ENCODE measurements at places on chromosomes 2 and 18. TPM values are rescaled to one million over a fixed set of nuclear protein-coding genes. Genes with fewer than 3 reads are reported as not detected.

GRCh38 chr2:219296142-219296541, 13.1 kb downstream of the PTPRN start:
- no peaks in the 10 kb centered on the region for H3K4me1 ChIP-seq
- no peak for DNase-seq
- H3K36me3 ChIP-seq = no peaks in the 10 kb centered on the region
- no peak overlapping the region for H3K4me3 ChIP-seq
- H3K27me3 ChIP-seq = peaks cover 6% of the 10 kb centered on the region

DNA sequence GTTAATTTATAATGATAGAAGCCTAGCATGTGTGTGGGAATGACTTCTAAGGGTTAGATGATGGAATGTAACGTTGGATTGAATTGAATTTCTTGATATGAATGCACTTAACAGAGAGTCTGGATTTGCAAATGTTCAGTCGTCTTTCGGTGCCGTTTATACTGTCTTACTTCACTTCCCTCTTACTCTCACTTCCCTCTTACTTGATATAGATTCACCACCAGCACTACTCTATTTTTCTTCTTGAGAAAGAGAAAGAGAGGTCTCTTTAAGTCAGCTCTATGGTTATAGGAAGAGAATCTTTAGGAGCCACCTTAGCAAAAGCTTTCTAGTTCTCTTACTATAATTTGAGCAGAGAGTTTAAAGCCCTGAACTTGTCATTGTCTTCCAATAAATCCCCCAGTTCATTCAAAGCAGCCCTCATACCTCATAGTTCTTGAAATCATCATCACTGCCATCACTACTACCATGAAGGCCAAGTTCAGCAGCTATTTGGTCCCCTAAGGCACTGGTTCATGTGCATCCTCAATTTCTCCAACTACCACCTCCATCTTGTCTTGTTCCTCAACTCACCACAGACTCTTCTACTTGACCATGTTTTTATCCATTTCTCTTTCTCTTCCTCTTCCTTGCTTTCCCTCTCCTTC, 501.7 kb upstream of the TCF4 start:
- no peaks in the 10 kb centered on the region for H3K27me3 ChIP-seq
- H3K4me1 ChIP-seq = no peaks in the 10 kb centered on the region
- H3K4me3 ChIP-seq = no peak overlapping the region
- H3K27ac ChIP-seq = no peak overlapping the region
- no peaks in the 10 kb centered on the region for H3K36me3 ChIP-seq
- no peak for DNase-seq

DNA sequence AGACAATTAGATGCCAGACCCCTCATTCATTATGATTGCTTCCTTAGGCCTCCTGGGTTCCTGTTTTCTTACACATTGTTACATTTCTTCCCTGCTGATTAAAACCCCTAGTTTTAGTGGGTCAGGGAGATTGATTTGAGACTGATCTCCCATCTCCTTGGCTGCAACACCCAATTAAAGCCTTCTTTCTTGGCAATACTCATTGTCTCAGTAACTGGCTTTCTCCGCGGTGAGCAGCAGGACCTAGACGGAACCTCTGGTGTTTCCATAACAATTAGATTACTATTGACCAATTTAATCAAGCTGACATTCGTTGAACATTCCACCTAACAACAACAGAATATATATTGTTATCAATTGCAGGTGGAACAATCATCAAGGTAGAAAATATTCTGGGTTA, 1676.4 kb upstream of the SLC39A10 start:
- no peaks in the 10 kb centered on the region for H3K36me3 ChIP-seq
- H3K27me3 ChIP-seq = no peaks in the 10 kb centered on the region
- H3K4me3 ChIP-seq = no peak overlapping the region

DNA sequence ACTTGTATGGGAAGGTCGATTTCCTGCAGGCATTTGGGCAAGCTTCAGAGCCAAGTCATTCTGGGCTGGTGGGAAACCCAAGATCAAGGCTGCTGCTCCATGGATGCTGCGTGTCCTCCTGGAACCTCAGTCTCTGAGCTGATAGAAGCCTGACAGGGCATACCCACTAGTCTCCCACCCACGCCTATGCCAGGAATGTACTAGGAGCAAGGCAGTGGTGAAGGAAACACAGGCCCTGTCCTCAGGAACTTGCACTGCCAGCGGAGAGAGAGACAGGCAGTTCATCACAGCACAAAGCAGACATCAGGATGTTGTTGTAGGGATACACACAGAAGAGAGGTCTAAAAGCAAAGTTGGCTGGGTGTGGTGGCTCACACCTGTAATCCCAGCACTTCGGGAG, 84.2 kb downstream of the PLB1 start:
- H3K27ac ChIP-seq = no peak overlapping the region
- H3K4me1 ChIP-seq = no peaks in the 10 kb centered on the region
- H3K4me3 ChIP-seq = no peak overlapping the region
- no peak for DNase-seq
- H3K27me3 ChIP-seq = no peaks in the 10 kb centered on the region
- H3K36me3 ChIP-seq = no peaks in the 10 kb centered on the region

The SPATA3 gene
- total RNA-seq = not detected

The UGT1A4 gene
- total RNA-seq = 1.8 TPM

Data from colonic mucosa (tissue), 4 donors.